ENCODE measurements at places on chromosomes 1 and 21.

GRCh38 chr1:151831605-151832004 is at the start of gene RORC:
Gene RORC, minus strand, starts transcription at chr1:151831802. Its CDS starts 38 bp downstream, at chr1:151831764.
- DNase-seq = no peak

DNA sequence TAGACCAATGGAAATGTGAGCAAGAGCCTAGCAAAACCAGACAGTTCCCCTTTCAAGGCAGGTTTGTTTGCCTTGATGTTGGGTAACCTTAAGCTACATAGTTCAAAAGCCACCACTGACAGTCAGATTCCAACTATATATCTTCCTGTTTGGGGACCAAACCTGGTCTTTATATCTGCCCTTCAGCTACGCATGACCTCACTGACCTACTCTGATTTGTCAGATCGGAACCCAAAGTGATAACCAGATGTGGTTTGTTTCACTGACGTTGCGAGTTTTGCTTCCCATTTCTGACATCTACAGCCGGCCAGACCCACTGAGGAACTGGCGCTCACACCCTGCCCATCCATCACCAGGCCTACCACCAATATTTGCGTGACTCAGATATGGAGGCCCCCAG is 361.1 kb upstream of the CHRM3 start:
- no peak for DNase-seq

DNA sequence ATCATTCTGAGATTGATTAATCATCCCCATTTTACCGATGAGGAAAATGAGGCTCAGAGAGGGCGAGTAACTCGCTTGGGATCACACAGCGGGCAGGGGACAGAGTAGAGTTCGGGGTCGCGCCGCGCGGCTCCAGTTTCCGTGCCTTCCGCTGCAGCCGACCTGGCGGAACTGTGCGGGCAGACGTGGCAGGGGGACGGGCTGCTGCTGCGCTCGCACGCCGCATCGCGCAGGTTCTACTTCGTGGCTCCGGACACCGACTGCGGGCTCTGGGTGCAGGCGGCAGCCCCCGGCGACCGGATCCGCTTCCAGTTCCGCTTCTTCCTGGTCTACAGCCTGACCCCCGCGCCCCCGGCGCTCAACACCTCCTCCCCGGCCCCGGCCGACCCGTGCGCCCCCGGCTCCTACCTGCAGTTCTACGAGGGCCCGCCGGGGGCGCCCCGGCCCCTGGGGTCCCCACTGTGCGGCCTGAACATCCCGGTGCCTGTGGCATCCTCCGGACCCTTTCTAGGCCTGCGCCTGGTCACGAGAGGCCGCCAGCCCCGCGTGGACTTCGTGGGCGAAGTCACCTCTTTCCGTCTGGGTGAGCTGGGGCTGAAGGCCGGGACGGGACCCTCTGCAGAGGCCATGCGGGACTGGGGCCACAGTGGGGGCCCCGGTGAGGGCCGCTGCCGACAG is 2.3 kb downstream of the LDLRAD2 start:
- no peak for DNase-seq

GRCh38 chr1:66438062-66438461 is 95.9 kb upstream of the SGIP1 start:
- DNase-seq = no peak
